H4 (cell line): ENCODE measurements at places on chromosomes 2 and 18.

DNA sequence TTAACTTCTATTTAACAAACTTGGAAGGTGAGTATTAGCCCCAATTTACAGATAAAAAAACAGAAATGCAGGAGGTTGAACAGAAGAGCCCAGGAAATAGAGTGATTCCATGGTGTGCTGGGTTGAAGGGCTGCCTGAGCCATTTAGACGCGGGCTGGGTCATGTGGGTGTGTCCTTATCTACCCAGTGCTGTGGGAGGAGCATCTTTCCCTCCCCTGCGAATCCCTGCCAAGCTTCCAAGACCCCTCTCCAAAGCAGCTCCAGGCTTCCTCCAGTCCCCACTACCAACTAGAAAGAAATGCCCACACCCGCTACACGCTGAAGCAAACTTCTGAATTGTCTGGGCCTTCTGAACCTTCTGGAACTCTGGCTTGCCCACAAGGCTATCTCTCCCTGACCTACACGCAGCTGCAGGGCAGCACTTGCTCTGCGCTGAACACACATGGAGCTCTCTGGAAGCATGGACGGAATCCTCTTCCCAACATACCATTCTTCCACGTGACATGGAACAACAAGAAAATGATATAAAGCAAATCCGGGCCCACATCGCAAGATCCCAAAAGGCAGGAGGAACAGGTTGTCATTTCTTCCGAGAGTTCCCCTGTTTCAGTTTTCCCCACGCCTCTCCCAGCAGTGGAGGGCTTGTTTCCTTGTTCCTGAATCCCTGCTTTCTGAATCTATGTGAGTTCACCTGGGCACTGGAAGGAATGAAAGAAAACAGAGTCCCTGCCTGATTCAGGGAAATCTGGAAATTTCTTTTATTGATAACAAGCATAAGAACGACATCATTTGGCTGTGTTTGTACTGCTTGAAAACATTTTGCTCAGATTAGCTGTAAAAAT, 562.7 kb upstream of the ID2 start:
- no peak for DNase-seq

DNA sequence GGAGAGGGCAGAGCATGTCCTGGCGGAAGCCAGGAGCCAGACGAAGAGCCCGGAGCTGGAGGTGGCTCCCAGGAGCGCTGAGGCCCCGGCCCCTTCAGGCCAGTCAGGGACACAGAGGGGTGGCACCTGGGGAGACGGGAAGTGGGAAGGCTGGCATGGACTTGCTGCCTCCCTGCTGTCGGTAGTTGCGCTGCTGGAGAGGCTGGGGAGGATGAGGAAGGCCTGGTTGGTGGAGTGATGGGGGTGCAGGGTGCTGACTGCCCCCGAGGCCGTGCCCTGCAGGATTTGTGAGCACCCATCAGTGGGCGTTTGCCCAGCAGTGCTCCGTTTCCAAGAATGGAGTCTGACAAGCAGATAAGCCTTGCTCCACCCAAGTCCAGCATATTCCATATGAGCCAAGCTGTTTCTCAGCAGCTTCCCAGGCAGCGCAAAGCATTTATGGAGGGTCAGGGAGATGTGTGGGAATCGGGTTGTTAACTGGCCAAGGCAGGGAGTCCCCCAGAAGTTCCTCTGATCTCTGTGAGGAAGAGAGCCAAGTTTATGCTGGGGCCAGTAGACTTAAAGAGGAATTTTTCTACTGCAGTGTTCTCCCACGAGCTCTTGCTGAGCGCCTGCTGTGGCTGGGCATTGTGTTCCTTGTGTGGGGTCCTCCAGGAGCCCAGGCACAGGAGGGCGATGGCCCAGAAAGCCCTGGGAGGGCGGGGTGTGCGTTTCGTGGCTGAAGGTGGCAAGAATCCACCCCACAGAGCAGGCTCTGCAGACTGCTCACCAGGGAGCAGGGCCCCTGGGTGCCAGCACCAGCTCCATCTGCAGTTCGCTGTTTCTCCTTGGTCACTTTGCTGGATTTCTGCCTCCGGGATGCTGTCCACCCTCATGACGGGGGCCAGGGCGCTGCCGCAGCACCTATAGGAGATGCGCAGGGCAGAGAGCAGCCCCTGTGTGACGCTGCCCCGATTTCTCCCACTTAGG, 250.2 kb downstream of the ALPK2 start:
- DNase-seq, result no peak

DNA sequence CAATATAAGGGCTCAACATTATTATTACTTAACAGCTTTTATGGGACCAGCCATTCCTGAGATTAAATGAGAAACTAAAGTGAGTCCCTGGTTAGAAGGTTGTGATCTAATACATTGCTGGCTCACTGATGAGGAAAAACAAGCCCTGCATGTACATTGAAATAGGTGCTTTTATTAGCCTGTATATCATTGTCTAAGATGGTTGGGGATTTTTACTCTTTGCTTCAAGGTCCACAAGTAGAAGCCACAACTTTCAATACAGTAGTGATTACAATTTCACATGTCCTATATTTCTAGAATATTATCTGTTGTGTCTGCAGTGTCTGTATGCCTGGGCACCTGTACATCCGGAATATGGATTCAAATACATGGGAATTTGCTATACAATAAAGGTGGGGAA, 104.1 kb upstream of the FZD5 start:
- DNase-seq, result no peak

DNA sequence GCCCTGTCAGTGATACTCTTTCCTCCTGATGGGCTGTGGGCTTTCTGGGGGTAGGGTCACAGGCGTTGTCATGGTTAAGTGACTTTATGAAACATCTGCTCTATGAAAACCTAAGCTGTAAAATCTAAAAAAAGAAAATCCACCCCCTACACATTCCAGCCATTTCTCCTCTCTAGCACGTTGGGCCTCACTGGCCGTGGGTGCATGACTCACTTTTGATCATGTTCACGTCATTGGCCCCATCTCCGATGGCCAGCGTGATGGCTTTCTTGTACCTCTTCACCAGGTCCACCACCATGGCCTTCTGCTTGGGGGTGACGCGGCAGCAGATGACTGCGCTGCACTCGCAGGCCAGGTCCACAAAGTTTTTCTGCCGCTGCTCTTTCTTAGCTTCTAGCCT, 39.3 kb upstream of the NARS1 start:
- no peak for DNase-seq

DNA sequence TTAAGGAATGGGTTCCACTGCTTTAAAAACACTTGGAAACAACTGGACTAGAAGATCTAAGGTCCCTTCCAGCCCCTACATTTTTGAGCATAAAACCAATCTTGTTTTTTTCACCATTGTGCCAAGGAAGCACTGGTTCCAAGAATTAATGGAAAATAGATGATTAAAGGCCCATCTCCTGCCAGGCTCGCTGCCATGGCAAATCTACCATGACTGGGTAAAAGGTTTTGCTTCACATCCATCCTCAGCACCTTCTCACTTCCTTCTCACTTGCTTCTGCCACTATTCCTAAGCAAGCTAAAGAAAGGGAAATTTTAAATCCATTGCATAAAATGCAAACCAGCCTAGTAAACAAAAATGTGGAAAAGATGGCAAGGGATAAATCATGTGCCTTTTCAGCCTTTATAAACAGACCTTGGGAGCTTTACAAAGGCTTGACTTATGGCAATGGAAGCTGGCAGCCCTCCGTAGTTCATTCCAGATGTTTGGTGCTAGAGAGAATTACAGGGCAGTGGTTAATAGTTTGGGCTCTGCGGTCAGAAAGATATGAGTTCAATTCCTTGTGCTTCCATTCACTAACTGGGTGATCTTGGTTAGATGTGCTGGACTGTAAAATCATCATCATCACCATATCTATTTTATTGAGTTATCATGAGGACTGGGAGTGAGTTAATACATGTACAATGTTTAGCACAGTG, 27.0 kb upstream of the ST3GAL5 start:
- DNase-seq, result no peak

GRCh38 chr2:171342067-171342413, 91.8 kb downstream of the METTL8 start:
- DNase-seq, result no peak

GRCh38 chr2:134411279-134411827, 157.5 kb downstream of the MGAT5 start:
- no peak for DNase-seq

- DNase-seq, result no peak
These were observed 76.8 kb downstream of the ABI2 start for GRCh38 chr2:203404996-203405395.

DNA sequence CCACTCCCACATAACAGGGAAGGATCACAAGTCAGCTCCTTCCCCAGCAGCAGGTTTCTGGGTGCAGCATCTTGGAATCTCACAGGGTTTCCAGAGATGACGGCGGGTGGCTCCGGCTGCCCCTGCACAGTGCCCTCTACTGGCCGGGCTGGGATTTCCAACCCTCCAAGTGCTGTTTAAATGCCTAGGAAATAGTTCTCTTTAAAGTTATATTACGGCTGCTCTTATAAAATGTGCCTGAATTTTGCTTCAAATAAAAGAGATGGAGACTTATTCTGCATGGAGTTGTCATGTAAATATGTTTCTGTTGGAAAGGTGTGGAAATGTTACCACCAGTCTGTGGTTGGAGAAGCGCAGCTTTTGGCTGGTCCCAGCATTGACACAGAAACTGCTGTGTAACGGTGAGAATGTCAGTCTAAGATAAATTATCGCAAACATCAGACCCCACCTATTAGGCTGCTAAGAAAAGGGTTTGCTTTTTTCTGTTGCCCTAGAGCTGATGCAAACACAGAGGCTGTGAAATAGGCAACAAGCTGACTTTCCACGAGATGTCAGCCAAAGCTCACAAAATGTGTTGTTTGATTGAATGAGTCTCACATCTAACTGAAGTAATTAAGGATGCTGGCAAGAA, 3.3 kb upstream of the HJURP start:
- peak; percentile 79 for DNase-seq

DNA sequence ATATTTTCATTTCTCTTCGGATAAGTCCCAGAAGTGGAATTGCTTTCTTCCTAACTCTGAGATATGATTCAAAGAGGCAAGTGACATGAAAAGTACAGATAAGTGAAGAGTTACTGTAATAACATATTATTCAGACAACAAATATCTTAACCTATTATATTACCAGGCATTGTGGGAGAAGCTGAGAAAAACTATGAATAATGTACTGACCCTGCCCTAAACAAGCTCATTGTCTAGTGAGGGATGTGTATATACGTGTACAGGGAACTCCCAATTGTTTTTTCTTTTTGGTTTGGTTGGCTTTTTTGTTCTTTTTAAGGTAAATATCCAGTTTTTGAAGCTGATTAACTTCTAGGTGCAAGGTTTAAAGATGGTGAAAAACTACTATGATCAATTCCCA, 26.5 kb downstream of the NCKAP1 start:
- no peak for DNase-seq

GRCh38 chr2:140473851-140474250, 1657.0 kb downstream of the LRP1B start:
- DNase-seq, result no peak

DNA sequence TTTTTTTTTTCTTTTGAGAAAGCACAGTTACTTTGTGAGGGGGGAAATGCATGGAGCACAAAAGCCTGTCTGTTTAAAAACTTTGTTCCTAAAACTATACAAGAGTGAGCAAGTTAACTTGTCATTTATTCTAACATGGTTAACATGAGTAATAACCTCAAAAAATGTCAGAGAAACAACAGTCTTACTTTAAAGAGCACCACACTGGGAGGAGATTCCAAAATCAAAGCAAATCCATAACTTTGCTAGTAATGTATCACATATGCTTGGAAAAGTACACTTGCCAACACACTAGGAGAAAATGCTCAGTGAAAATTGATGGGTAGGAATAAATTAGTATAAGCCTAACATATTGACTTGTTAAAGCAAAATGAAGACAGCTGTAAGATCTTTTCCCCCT, 157.1 kb downstream of the PRPF40A start:
- no peak for DNase-seq

GRCh38 chr2:219298759-219299371, 10.3 kb downstream of the PTPRN start:
- DNase-seq, result peak; percentile 59

- DNase-seq, result peak; percentile 27
These were observed 401.5 kb downstream of the ARHGAP15 start for GRCh38 chr2:143530758-143531157.

DNA sequence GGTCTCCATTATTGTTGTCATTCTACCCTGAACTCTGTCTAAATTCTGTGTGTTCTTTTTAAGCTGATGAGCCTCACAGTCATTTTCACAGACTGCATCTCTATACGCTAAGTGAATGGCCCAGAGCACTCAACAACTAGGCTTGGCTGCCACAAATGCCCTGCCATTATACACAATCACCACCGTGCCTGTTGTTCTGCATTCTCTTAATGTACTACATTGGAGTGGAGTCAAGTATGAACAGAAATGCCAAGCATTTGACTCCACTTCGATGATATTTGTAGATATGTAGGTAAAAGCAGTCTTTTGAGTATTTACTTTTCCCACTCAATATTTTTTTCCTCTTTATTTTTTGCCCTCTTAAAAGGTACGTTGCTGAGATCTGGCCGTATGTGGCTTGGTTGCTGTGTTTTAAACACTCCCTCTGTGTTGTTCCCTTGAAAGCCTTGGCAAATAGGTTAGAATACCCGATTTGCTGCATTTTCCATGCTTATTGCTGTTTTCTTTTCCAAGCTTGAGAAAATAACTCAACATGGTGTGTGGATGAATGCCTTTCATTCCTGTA, 36.2 kb upstream of the TMEFF2 start:
- no peak for DNase-seq

DNA sequence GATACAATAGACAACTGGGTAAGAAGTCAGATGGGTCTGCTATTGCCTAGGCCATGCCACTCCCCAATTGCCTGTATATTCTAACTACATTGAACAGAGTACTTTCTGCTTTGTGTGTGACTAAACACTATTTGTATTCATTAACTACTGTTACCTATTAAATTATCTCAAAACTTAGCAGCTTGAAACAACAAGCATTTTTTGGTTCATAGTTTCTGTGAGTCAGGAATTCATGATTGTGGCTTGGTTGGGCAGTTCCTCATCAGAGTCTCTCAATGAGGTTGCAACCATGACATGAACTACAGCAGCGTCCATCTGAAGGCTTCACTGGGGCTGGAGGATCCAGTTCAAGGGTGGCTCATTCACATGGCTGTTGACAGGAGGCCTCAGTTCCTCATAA, 205.7 kb downstream of the EN1 start:
- DNase-seq, result no peak

DNA sequence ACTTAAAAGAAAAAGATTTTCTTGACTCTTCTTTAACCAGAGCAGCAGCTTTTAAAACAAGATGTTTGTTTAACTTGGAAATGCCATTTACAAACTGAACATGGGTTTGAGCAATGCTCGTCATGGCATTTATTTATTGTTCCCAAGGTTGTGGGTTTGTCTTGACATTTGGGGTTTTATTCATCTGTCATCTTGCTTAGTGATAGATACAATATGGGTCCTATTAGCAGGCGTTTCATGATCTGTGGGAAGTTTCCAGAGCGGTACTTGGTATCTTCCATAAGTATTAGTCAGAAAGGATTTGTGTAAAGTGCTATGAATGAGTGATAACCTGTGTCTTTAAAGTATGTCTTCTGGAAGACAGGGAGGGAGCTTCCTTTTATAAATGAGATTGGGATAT, 29.9 kb upstream of the MGAT5 start:
- no peak for DNase-seq

- no peak for DNase-seq
These were observed 60.9 kb upstream of the FZD7 start for GRCh38 chr2:201972621-201973255.

- DNase-seq, result no peak
These were observed 131.6 kb upstream of the DOCK10 start for GRCh38 chr2:225173909-225174308.

- DNase-seq, result no peak
These were observed 438.6 kb upstream of the POU3F3 start for GRCh38 chr2:104415284-104415683.
